ENCODE measurements at places on chromosomes 5 and 9. TPM values are rescaled to one million over a fixed set of nuclear protein-coding genes. Genes with fewer than 3 reads are reported as not detected.
A peak's percentile ranks its signal among the peaks of the same experiment; 100 is the strongest.

- no peaks in the 10 kb centered on the region for H3K4me1 ChIP-seq
- H3K27ac ChIP-seq: peak overlapping the region; percentile 96
- DNase-seq: no peak
- H3K27me3 ChIP-seq: no peaks in the 10 kb centered on the region
- no peaks in the 10 kb centered on the region for H3K36me3 ChIP-seq
Observed at GRCh38 chr9:120878188-120879130, 1.5 kb upstream of the PHF19 start.

Gene ZDHHC11B
- total RNA-seq: 1.6 TPM

Gene CMYA5
- total RNA-seq: 6.7 TPM

DNA sequence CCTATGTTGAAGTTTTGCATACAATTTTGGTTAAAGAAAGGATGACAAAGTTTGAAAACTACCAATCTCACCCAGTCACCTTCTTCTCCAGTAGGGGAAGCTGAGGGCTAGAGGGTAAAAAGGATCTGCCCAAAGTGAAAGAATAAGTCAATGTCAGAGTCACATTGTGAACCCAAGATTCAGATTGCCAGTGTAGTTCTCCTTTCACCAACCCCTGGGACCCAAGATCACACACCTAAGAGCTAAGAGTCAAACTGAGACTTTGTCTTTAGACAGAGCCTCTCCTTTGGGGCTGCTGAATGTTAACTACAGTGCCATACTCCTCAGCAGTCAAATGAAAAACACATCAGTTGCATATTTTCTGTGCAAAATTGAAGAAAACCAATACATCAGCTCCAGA, 210.6 kb downstream of the ATP10B start:
- no peak for DNase-seq
- no peaks in the 10 kb centered on the region for H3K4me1 ChIP-seq
- H3K4me3 ChIP-seq: no peak overlapping the region
- no peak overlapping the region for H3K27ac ChIP-seq

Gene SLC36A2
- total RNA-seq: not detected

Gene ANKRD34B
- not detected for total RNA-seq

- no peaks in the 10 kb centered on the region for H3K36me3 ChIP-seq
- no peak for DNase-seq
- no peaks in the 10 kb centered on the region for H3K4me1 ChIP-seq
- H3K27me3 ChIP-seq: no peaks in the 10 kb centered on the region
Observed at GRCh38 chr9:90285946-90286345, 356.7 kb downstream of the DIRAS2 start.

DNA sequence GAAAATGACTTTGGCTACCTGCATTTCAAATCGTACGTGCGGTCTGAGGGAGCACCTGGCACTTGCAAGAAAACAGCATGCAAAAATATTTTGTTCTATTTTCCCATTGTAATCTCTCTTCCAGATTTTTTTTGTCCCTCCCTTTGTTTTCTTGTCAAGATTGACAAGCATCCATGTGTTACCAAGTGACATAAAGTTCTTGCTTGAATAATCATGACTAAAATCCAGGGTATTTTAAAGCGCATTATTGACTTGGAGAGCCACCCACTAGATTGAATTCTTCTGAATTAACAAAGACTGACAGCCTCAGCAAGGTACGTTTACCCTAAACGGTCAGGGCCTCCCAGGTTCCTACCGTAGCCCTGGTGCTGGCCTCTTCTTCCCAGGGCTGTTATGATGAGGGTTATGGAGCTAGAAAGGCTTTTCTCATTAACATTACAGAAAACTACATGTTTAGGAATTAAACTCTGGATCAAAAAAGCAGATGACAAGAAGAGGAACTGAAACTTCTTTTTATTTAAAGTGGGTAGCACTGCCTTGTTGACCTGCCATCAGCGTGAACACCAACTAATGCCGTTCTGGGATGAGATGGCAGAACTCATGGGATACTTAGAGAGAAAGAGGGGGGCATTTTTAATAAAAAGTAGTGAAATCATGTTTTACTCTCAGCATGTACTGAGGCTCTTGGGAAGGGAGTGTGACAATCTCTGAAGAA, 297.0 kb downstream of the EFNA5 start:
- no peak overlapping the region for H3K4me3 ChIP-seq
- no peaks in the 10 kb centered on the region for H3K4me1 ChIP-seq
- no peak overlapping the region for H3K27ac ChIP-seq
- no peaks in the 10 kb centered on the region for H3K27me3 ChIP-seq
- no peak for DNase-seq
- H3K36me3 ChIP-seq: no peaks in the 10 kb centered on the region

- H3K4me1 ChIP-seq: no peaks in the 10 kb centered on the region
- H3K27ac ChIP-seq: no peak overlapping the region
- no peaks in the 10 kb centered on the region for H3K27me3 ChIP-seq
- no peak overlapping the region for H3K4me3 ChIP-seq
Observed at GRCh38 chr5:132850066-132850465, 16.2 kb downstream of the GDF9 start.

DNA sequence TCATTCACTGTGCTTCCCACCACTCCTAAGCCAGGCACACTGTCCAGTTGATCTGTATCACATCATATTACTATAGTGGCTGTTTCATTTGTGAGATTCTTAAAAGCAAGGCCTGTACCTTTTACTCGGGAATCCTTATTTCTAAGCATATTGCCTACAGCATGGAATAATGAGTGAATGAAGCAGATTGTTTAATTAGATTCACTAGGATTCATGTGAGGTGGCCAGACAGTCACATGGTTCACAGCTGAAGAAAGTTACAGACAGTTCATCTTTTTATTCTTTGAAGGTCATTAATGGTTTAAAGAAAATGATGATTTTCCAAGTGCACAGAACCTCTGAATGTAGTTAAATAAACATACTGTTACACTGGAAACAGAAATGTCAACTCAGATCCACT, 24.3 kb upstream of the SEMA6A start:
- H3K27me3 ChIP-seq: no peaks in the 10 kb centered on the region
- no peak overlapping the region for H3K27ac ChIP-seq
- peaks cover 6% of the 10 kb centered on the region for H3K4me1 ChIP-seq

DNA sequence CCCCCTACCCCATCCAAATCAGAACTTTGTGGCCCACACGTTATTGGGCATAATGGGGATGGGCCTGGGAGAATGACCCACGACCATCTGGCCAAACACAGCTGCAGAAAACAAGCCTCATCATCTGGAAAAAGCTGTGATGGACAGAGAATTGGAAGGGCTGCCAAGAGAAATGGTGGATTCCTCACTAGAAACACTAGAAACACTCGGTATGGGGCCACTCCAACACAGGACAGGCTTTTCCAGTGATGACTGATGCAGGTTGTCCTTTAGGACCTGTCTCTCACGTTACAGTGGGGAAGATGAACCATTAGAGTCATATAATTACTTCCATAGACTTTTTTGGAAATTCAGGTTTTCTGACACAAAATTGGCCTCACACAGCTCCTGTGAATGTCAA, 172.4 kb upstream of the TARS1 start:
- peaks cover 4% of the 10 kb centered on the region for H3K4me1 ChIP-seq
- DNase-seq: no peak
- no peaks in the 10 kb centered on the region for H3K27me3 ChIP-seq
- no peak overlapping the region for H3K27ac ChIP-seq
- no peak overlapping the region for H3K4me3 ChIP-seq
- H3K36me3 ChIP-seq: no peaks in the 10 kb centered on the region

- no peaks in the 10 kb centered on the region for H3K4me1 ChIP-seq
- H3K27ac ChIP-seq: no peak overlapping the region
- no peaks in the 10 kb centered on the region for H3K36me3 ChIP-seq
- DNase-seq: no peak
- no peak overlapping the region for H3K4me3 ChIP-seq
Observed at GRCh38 chr5:161086461-161086860, 234.4 kb upstream of the ATP10B start.

Gene WDR70
- total RNA-seq: 34.1 TPM

Gene TMEM174
- not detected for total RNA-seq

GRCh38 chr5:9301200-9301599, 244.7 kb downstream of the SEMA5A start:
- no peak for DNase-seq
- H3K27me3 ChIP-seq: no peaks in the 10 kb centered on the region
- no peak overlapping the region for H3K4me3 ChIP-seq
- no peak overlapping the region for H3K27ac ChIP-seq
- no peaks in the 10 kb centered on the region for H3K36me3 ChIP-seq

GRCh38 chr9:105255421-105255820, 11.0 kb downstream of the SLC44A1 start:
- no peak overlapping the region for H3K4me3 ChIP-seq
- no peak for DNase-seq
- no peaks in the 10 kb centered on the region for H3K27me3 ChIP-seq
- peaks cover 12% of the 10 kb centered on the region for H3K4me1 ChIP-seq

Gene SNX24
- 8.2 TPM for total RNA-seq

Gene EIF4E1B
- total RNA-seq: not detected

GRCh38 chr5:147898875-147899401, 7.4 kb downstream of the C5orf46 start:
- no peak for DNase-seq
- H3K4me3 ChIP-seq: no peak overlapping the region
- no peaks in the 10 kb centered on the region for H3K27me3 ChIP-seq
- no peaks in the 10 kb centered on the region for H3K36me3 ChIP-seq
- H3K27ac ChIP-seq: no peak overlapping the region

Gene MPDZ
- 62.9 TPM for total RNA-seq

DNA sequence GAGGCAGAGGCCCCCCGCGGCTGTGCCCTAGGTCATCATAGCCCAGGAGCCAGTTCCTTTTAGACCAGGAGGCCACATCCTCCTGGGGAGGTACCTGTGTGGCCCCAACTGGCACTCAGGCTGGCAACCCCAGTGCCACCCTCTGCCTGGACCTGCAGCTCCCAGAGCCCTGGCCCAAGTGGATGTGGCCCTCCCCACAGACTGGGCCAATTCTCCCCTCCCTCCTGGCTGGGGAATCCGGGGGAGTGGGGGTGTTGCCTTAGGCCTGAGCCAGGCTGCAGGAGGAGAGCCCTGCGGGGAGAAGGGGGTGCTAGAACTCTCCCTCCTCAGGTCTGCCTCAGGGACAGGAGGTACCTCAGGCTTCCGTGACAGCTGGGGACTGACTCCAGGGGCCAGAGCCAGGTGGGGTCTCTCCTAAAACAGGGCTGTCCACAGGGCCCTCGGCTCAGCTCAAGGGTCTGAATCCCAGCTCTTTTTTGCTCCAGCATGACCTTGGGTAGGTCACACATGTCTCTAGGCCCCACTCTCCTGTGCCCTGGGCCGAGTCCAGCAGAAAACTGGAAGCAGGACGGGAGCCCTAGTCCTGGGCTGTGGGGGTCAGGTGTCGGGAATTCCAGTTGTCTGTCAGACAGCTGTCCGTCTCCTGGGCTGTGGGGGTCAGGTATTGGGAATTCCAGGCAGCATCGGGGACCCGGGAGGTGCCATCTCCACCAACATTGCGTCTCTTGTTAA, 9.6 kb downstream of the DNLZ start:
- DNase-seq: no peak

DNA sequence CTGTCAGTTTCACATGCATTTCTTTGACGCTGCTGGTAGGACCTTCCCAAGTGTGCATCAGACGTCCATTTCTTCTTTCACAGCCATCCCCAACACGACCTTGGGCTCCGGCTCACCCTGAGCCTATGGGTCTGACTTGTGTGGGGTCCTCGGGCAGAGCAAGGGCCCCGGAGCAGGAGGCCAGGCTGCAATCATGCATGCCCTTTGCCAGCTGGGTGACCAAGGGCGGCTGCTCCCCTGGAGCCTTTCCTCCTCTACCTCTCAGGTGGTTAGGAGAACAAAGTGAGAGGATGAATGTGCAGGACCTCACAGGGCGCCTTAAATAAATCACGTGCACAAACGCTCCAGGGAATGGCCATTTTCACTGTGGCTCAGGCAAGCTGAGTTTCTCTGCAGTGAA, 33.2 kb downstream of the TERT start:
- H3K27ac ChIP-seq: no peak overlapping the region
- H3K36me3 ChIP-seq: no peaks in the 10 kb centered on the region
- no peaks in the 10 kb centered on the region for H3K4me1 ChIP-seq
- H3K27me3 ChIP-seq: no peaks in the 10 kb centered on the region
- no peak overlapping the region for H3K4me3 ChIP-seq
- DNase-seq: no peak

- no peaks in the 10 kb centered on the region for H3K27me3 ChIP-seq
- H3K4me1 ChIP-seq: no peaks in the 10 kb centered on the region
- H3K4me3 ChIP-seq: no peak overlapping the region
- no peak for DNase-seq
Observed at GRCh38 chr5:56262279-56262678, 29.1 kb upstream of the ANKRD55 start.

Gene TSSK1B
- total RNA-seq: not detected

Gene LHX6
- 0.99 TPM for total RNA-seq

GRCh38 chr9:33167972-33168461, 881 bp upstream of the B4GALT1 start:
- DNase-seq: peak; percentile 80
- H3K27ac ChIP-seq: peak overlapping the region; percentile 83
- H3K4me3 ChIP-seq: peak overlapping the region; percentile 79
- no peaks in the 10 kb centered on the region for H3K4me1 ChIP-seq
- H3K36me3 ChIP-seq: no peaks in the 10 kb centered on the region
- H3K27me3 ChIP-seq: no peaks in the 10 kb centered on the region

Gene UCK1
- total RNA-seq: 67.5 TPM

DNA sequence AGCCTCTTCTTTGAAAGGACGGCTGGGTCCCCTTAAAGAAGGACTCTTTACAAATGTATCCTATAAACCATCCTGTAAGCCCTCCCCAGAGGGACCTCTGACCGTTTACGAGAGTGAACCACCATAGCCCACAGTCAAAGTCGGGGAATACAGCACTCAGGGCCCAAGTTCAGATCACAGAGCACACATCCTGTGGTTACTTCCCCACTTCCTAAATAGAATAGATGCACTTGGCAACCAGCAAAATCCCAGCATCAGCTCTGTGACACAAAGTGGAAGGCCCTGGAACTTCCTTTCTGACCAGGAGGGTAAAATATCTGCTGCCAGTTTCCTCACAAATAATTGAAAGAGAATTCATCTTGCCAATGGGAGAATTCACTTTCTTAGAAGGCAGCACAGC, 6.9 kb upstream of the IGFBPL1 start:
- no peaks in the 10 kb centered on the region for H3K36me3 ChIP-seq
- DNase-seq: no peak
- no peaks in the 10 kb centered on the region for H3K4me1 ChIP-seq
- no peaks in the 10 kb centered on the region for H3K27me3 ChIP-seq
- H3K4me3 ChIP-seq: no peak overlapping the region

DNA sequence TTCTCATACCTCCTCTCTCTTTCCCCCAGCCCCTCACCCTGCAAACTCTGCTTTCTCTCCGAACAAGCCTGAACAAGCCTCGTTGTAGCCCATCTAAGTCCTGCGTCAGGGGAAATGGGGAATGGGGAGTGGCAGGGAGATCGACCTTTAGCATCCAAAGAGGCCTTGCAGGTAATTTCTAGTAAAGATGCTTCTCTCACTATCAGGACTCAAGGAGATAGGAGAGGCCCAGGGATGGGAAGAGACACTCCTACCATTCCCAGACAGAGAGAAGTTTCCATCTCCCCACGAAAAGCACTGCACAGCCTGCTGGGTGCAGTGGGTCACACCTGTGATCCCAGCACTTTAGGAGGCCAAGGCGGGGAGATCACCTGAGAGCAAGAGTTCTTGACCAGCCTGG, 44.4 kb upstream of the CTNNA1 start:
- no peaks in the 10 kb centered on the region for H3K27me3 ChIP-seq
- H3K36me3 ChIP-seq: no peaks in the 10 kb centered on the region
- DNase-seq: no peak
